ENCODE measurements at places on chromosomes 1 and 21.

GRCh38 chr1:232467073-232467760 is 162.7 kb downstream of the SIPA1L2 start:
- DNase-seq = no peak

DNA sequence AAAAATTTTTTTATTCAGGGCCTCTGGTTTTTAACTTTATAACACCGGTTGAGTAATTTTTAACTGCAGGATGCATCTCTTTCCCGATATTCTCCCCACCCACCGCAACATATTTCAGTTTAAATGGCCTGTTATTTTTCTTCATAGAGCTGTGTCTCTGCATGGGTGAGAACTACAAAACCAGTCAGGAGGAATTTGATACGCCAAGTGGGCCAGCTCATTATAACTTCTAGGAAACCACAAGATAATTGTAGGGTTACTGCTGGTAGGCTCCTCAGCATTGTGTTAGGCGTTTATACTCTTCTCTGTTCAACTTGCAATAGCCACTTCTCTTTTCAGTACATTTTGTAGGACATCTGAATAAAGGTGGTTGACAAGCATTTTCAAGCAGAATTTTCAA is 169.7 kb downstream of the PBX1 start:
- DNase-seq = no peak

GRCh38 chr1:4605158-4605557 is 49.3 kb upstream of the AJAP1 start:
- no peak for DNase-seq

- DNase-seq = no peak
Measured at GRCh38 chr1:228753786-228754360, 18.6 kb downstream of the RHOU start.

DNA sequence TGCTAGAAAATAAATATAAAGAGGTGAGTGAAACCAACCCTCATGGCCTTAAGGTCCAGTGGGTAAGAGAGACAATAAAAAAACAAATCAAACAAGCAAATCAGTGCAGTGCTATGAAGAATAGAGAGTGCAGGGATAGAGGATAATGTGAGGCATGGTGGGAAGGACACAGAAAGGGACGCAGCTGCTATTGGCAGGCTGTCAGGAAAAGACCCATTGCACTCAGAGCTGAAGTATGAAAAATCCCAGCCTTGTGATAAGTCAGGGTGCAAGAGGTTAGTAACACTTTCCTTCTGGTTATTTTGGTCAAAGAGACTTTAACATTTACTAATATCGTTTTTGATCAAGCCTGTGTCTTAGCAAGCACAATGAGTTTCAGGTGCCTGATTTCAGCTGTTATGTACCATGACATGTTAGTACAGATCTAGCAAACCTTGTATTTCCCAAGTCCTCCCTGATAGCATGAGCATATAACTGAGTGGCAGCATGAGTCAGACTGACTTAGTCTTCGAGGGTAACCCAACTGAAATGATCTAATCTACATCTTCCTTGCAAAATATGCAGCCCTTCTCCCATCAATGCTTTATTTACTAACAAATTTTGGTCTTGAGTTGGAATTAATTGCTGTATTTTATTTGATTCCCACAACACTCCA is 31.7 kb downstream of the CHML start:
- DNase-seq = no peak

GRCh38 chr1:225812488-225813213 is 2.7 kb downstream of the EPHX1 start:
- no peak for DNase-seq

- no peak for DNase-seq
Measured at GRCh38 chr1:227712648-227713047, 22.5 kb downstream of the JMJD4 start.

- DNase-seq = no peak
Measured at GRCh38 chr1:89957107-89957506, 37.8 kb upstream of the ZNF326 start.

DNA sequence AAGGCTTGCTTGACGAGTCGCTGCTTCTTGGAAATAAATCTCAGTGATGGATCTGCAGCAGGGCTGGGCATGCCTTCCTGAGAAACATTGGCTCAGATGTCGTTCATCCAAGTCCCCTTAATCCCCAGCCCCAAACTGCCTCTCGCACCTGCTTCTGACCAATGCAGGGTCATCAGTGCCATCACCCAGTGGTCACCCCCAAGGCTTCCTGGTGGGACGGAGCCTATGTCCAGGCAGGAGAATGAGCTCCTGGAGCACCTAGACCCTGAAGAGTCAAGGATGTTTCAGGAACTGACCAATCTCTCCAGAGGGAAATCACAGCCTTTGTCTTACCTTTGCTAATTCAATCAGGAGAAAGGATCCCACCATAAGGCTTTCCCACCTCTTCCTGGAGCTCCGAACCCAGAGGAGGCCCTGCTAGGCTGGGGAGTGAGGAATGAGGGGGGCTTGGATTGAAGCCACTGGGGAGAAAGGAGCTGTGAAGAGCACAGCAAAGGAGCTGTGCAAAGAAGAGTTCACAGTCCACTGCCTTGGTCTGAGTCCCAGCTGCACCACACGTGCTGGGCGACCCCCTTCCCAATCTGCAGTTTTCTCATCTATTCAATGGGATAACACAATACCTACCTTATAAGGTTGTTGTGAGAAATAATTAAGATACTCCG is 416.1 kb downstream of the NPHP4 start:
- DNase-seq = no peak

DNA sequence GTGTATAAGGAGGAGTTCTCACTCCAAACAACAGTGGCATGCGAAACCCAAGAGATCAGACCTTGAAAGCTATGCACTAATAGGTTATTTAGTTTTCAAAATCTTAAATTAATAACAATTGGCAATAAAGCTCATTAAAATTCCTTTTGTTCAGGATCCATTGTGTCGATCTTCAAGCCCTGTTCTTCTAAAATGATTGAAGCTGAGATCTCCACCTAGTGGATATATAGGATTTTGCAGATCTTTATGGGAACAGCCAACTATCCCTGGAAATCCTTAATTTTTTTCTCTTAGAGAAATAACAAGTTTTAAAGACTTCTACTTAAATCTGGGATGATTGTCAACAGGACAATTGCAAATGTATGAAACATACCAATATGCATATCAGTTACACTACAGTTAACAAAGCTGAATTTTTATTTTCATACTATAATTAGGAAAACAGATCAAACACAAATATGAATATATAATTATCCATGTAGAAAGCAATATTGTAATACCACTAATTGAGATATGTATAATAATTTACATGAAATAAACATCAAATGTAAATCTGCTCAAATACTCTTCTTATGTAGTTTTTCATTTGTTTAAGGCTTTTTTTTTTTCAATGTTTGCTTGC is 43.3 kb downstream of the LRRC53 start:
- no peak for DNase-seq

- peak; percentile 56 for DNase-seq
Measured at GRCh38 chr1:173823781-173824314, 625 bp upstream of the DARS2 start.

GRCh38 chr1:58618303-58618702 is 41.3 kb upstream of the TACSTD2 start:
- DNase-seq = no peak

GRCh38 chr21:45410151-45410864 is 5.3 kb downstream of the COL18A1 start:
- DNase-seq = no peak

GRCh38 chr1:156691665-156692440 is 13.5 kb downstream of the CRABP2 start:
- DNase-seq = no peak

GRCh38 chr1:219582296-219582695 is 30.6 kb downstream of the ZC3H11B start:
- peak; percentile 48 for DNase-seq

- DNase-seq = no peak
Measured at GRCh38 chr1:65538664-65539063, 118.2 kb downstream of the LEPR start.

GRCh38 chr21:32772281-32773047 is 909 bp upstream of the PAXBP1 start:
- no peak for DNase-seq

- DNase-seq = no peak
Measured at GRCh38 chr1:26434161-26434752, 2.1 kb downstream of the DHDDS start.

GRCh38 chr1:220757441-220757840 is 9.3 kb downstream of the MTARC2 start:
- DNase-seq = no peak

GRCh38 chr1:227330279-227331076 is 12.2 kb upstream of the CDC42BPA start:
- no peak for DNase-seq

DNA sequence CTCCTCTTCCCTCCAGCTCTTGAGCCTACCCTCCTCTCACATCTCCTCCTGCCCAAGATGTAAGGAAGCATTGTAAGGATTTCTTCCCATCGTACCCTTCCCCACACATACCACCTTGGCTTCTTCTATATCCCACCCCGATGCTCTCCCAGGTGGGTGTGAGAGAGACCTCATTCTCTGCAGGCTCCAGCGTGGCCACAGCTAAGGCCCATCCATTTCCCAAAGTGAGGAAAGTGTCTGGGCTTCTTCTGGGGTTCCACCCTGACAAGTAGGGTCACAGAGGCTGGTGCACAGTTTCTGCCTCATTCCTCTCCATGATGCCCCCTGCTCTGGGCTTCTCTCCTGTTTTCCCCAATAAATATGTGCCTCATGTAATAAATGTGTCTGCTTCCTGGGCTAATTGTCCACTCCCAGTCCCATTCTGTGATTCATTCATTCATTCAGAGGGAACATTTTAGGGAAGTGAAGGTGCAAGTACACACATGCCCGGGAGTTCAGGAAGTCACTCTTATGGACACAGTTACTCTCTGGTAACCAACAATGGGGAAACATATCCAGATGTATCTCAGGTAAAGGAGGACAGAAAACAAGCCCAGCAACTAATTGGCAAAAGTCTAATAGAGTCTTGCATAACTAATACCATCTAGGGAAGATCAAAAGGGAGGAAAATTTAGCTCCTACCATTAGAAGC is 1.9 kb downstream of the SPRR4 start:
- DNase-seq = no peak

DNA sequence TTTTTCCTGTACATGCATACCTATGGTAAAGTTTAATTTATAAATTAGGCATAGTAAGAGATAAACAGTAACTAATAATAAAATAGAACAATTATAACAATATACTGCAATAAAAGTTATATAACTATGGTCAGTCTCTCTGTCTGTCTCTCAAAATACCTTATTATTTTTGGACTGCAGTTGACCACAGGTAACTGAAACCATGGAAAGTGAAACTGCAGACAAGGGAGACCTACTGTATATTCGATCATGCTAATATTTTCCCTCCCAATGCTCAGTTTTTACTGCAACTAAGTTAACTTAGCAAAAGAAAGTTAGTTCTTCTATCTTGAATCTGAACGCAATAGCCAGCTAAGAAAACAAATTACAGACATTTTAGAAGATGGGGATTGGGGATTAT is 12.3 kb upstream of the DHX9 start:
- no peak for DNase-seq

- DNase-seq = no peak
Measured at GRCh38 chr1:205962821-205963221, 19.6 kb upstream of the SLC26A9 start.

DNA sequence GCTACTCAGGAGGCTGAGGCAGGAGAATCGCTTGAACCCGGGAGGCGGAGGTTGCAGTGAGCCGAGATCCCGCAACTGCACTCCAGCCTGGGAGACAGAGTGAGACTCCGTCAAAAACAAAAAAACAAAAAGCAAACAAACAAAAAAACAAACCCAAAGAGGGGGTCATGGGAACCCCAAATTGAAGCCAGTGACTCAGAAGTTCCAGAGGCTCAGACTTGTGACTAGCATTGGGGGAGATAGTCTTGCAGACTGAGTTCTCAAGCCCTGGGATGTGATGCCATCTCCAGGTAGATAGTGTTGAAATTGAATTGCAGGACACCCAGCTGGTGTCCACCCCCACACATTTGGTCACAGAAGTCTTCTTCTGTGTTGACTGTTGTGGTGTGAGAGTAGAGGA is 24.9 kb upstream of the ENO1 start:
- DNase-seq = no peak

GRCh38 chr1:109917051-109917767 is 6.6 kb downstream of the CSF1 start:
- DNase-seq = no peak

GRCh38 chr1:208158640-208159554 is 85.3 kb downstream of the PLXNA2 start:
- no peak for DNase-seq

GRCh38 chr1:48040154-48040553 is 43.0 kb upstream of the TRABD2B start:
- no peak for DNase-seq

- peak; percentile 60 for DNase-seq
Measured at GRCh38 chr1:229625071-229625914, 629 bp downstream of the TAF5L start.

- DNase-seq = peak; percentile 72
Measured at GRCh38 chr1:178344513-178345091, 152.2 kb downstream of the CLEC20A start.

DNA sequence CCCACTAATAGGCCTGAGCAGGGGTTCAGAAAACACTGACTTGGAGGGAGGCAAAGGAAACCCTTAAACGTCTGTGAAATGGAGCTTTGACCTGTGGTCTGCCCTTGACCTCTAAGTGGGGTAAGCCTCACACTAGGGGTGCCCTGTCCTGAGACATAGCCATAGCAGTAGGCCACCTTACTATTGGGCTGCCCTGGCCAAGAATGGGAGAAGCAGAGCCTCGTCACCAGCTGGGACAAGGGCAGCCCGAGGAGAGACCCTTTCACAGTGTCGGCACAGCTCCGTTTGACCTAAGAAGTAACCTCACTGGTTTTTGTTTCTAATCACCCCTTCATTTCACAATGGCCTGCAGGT is 26.4 kb upstream of the IFNAR2 start:
- DNase-seq = no peak

DNA sequence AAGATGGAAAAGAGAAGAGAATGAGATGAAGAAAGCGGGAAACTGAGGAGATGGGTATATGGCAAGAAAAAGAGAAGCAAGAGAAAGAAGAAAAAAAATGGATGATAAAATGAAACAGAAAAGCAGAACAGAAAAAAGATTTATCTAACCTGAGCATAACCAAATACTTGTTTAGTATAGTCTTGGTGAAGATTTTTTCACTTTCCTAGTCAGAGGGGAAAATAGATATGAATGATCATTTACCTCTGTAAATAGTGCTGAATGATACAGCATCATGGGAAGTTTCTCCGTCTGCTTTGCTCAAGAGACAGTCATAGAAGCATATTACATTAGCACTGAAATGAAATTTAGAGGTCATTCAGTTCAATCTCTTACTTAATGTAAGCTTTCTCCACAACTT is 36.1 kb upstream of the PLPPR4 start:
- DNase-seq = no peak

DNA sequence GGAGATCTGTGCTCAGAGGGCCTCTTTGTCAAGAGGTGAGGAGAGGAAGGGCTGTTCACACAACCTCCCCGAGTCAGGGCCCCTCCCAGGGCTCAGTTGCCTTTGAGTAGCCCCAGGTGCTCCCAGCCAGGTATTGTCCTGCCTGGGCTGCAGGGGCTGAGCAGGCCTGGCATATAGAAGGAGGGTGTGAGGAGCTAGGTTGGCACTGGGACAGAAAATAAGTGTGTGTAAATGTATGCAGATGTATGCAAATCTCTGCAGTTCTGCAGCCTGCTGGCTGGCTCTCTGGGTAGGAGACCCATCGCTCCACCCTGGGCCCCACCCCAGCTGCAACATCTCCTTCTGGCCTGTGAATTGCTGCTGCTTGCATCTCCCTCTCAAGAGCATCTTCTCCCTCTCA is 52.4 kb downstream of the NAV1 start:
- no peak for DNase-seq

- DNase-seq = no peak
Measured at GRCh38 chr1:156705918-156706656, 704 bp upstream of the CRABP2 start.

Measured in SIG-M5 (cell line).